ENCODE measurements at places on chromosomes 13 and 19.

- no peak for DNase-seq
Observed at GRCh38 chr19:50020481-50020880, 4.7 kb downstream of the VRK3 start.

DNA sequence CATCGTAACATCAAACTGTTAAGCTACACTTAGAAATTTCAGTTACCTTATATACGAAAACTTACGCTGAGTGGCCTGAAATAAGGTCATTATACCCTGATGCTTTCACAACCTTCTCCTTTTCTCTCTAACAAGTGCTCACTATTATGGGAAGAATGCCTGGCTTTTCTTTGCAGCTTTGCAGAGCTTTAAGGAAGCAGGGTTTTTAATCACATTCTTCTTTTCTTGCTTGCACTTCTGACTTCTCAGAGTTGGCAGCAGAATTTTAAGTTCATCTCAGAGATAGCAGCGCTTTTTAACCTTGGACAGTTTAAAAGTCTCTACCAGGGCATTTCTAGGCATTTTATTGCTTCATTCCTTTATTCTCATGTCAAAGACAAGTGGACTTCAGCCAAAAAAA is 285.1 kb downstream of the SPRY2 start:
- no peak for DNase-seq

- DNase-seq: no peak
Observed at GRCh38 chr19:1218751-1219567, 13.4 kb downstream of the STK11 start.

GRCh38 chr19:22783651-22784410 is at the start of gene ZNF99:
ZNF99 (minus strand) TSS chr19:22784151; CDS start chr19:22784016, 135 bp downstream.
- no peak for DNase-seq

DNA sequence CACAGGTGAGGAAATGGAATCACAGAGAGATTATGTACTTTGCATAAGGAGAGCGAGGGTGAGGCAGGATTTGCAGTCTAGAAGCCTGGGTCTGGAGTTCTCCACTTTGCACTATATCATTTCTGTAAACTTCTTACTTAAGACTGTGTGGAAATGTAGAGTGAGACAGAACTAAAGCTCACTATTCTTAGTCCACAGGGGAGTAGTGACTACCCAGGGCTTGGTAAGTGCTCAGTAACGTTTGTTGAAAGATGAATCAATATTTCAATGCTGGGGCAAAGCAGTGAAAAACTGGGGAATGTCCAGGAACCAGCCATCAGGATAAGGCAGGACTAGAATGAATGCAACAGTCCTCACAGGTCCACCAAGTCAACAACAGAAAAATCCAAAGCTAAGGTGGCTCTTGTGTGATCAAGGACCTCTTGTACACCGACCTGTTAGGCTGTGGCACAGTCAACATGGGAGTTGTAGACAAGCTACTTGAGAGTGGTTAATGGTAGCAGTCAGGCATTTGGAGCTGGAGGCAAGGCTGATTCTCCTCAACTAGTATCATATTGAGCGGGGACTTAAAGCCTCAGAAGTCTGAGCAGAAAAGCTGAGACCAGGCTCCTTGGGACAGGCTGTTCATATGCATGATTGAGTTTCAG is 929 bp upstream of the TNFSF13B start:
- no peak for DNase-seq

GRCh38 chr13:58399263-58399662 is 767.7 kb downstream of the PCDH17 start:
- no peak for DNase-seq

DNA sequence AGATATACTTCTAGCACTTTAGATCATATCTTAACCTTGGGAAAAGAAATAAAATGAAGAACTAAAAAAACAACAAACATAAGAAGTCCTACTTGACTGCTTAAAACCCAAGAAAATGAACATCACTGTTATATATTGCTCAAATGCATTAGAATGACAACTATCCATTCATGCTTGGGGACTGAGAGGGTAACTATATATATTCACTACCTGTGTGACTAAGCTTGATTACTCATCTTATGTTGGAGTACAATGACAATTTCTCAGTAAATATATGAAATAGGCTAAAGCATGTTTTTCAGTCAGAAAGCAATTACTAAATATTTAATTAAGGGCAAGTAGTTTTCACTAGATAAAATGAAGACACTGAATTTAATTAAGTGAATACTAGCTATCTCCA is 40.1 kb downstream of the ZC3H13 start:
- DNase-seq: no peak

DNA sequence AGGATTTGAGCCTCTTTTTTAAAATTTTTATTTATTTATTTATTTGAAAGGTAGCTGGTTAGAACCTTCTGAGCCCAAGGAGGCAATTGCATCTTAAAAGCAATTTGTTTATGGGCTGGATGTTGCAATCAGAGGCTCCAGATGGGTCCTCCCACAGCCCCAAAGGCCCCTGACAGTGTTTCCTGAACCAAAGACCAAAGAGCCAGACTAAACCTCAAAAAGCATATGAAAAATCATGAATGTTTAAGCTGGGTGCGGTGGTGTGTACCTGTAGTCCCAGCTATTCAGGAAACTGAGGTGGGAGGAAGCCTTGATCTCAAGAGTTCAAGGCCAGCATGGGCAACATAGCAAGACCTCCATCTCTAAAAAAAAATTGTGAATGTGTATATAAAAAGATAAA is 67.8 kb upstream of the RGCC start:
- no peak for DNase-seq

DNA sequence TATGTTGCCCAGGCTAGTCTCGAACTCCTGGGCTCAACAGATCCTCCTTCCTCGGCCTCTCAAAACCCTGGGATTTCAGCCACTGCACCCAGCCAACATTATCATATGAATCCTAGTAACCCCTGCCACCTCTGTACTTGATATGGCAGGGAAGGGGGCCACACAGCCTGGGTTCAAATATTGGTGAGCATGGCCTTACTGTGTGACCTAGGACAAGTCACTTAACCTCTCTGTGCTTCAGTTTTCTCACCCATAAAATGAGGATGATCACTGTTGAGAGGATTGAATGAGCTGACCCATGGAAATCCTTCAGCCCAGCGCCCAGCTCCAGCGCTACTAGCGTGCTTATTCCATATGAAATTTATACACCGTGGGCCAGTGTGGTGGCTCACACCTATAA is 3.6 kb upstream of the COMP start:
- no peak for DNase-seq
